ENCODE measurements at places on chromosomes 7 and 10. TPM values are rescaled to one million over a fixed set of nuclear protein-coding genes. Genes with fewer than 3 reads are reported as not detected.

Gene SHH
- 0.13 TPM for total RNA-seq

Gene NPSR1
- not detected for total RNA-seq

Gene RARRES2
- not detected for total RNA-seq

Gene ZNF37A
- total RNA-seq = 14.6 TPM

Gene PTN
- 0.26 TPM for total RNA-seq

All from bronchial epithelial cell (primary cell).